T-cell (primary cell): ENCODE measurements at places on chromosomes 5 and 9. TPM values are rescaled to one million over a fixed set of nuclear protein-coding genes. Genes with fewer than 3 reads are reported as not detected.

DNA sequence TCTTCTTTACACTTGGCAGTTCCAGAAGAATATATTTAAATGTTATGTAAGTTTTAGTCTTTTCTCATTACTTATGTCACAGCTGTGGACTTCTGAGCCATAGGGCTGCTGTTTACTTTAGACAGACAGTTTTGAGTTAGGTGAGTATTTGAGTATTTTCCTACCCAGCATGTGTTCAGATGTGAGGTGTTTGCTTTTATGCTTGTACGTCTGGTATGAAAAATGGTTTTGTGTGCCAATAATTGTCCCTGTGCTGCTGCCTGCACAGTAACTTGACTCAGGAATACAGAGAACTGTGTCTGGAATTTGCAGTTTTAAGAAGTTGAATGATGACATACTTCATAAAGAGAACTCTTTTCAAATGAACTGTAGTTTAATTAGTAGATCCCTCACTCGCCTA lies 20.8 kb downstream of the MEGF10 start:
- H3K4me1 ChIP-seq, result no peaks in the 10 kb centered on the region
- no peak for DNase-seq
- no peak overlapping the region for H3K27ac ChIP-seq
- H3K36me3 ChIP-seq, result no peaks in the 10 kb centered on the region

The PCDHA11 gene
- not detected for total RNA-seq

- no peak overlapping the region for H3K4me3 ChIP-seq
- no peaks in the 10 kb centered on the region for H3K27me3 ChIP-seq
- peaks cover 8% of the 10 kb centered on the region for H3K36me3 ChIP-seq
- H3K4me1 ChIP-seq, result peaks cover 24% of the 10 kb centered on the region
- no peak overlapping the region for H3K27ac ChIP-seq
- no peak for DNase-seq
Measured at GRCh38 chr5:68290260-68290674, 74.7 kb downstream of the PIK3R1 start.

The TRPM6 gene
- total RNA-seq, result not detected

The TMEM215 gene
- total RNA-seq, result not detected

DNA sequence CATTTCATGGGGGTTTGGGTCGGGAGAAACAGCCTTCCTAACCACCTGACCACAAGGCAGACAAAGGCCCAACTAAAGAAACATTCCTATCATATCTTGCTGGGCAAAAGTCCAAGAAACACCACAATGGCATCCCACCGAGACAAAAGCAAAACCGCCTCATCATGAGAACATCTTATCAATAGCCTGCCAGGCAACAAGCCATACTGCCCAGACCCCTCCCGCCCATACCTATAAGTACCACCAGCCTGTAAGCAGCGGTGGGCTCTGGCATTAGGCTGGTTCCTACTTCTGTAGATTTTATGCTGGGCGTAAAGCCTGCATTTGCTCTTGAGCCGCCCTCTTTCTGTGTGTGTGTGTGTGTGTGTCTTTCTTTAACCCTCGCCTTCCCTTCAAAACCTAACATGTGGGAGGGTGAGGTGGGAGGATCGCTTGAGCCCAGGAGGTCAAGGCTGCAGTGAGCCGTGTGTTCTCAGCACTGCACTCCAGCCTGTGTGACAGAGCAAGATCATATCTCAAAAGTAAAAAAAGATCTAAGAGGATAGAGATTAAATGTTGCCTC lies 56.9 kb downstream of the PDE6A start:
- no peaks in the 10 kb centered on the region for H3K36me3 ChIP-seq
- no peaks in the 10 kb centered on the region for H3K27me3 ChIP-seq
- H3K4me3 ChIP-seq, result no peak overlapping the region
- no peaks in the 10 kb centered on the region for H3K4me1 ChIP-seq
- H3K27ac ChIP-seq, result no peak overlapping the region

The SLC46A2 gene
- not detected for total RNA-seq

DNA sequence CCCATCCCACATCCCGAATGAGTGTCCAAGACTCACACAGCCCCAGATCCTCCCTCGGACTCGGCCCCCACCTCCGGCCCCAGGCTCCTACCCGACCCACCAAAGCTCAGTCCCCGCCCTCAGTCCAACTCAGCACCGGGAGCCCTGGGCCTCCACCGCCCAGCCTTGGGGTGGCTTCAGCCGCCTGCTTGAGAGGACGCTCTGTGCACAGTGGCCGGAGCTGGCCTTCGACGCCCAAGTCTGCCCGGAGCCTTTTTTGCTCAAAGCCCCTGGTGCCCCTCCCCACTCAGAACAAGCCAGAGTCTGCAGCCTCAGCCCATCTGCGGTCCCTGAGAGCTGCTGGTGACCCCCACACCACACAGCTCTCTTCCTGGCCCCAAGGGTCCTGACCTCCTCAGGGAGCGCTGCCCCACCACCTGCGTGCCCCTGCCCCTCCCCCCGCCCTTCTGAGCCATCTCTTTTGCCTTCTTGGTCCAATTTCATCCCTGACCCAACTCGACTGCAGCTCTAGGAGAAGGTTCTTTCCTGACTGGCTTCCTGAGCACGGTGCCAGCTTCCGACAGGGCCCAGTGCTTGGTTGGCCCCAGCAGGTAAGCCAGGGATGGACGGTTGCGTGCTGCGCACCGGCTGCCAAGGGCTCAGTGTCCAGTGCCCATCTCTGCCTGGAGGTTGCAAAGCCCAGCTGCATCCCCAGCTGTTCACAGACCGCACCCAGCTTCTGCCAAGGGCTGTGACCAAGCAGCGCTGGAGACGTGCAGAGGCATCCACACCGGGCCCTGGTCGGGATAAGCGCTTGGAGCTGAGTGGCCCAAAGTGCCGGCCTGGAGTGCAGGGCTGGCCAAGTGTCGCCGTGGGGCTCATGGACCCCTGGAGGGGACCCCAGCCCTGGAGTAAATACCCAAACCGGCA lies 27.7 kb upstream of the NSMF start:
- H3K27ac ChIP-seq, result no peak overlapping the region
- H3K36me3 ChIP-seq, result peaks cover 2% of the 10 kb centered on the region
- no peaks in the 10 kb centered on the region for H3K27me3 ChIP-seq
- H3K4me3 ChIP-seq, result no peak overlapping the region
- no peaks in the 10 kb centered on the region for H3K4me1 ChIP-seq

DNA sequence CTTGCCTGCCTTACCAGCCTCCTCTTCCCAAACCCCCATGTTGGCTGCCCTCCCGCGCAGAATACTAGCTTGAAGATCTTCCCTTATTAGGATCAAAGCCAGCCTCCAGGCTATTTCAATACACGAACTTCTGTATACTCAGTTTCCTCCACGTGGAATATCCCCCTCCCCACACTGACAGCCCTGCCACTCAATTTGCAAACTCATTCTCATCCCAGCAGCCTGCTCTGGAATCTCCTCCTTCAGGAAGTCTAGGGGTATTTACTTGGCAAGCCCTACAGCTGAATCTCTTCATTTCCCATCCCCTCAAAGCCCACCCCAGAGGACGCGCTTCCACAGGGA lies 157.0 kb upstream of the SMIM23 start:
- H3K27me3 ChIP-seq, result peaks cover 27% of the 10 kb centered on the region
- no peak overlapping the region for H3K27ac ChIP-seq
- H3K36me3 ChIP-seq, result no peaks in the 10 kb centered on the region
